ENCODE measurements at places on chromosomes 13 and 19.

- no peak for DNase-seq
These were observed 3.8 kb downstream of the APLP1 start for GRCh38 chr19:35872180-35872579.

DNA sequence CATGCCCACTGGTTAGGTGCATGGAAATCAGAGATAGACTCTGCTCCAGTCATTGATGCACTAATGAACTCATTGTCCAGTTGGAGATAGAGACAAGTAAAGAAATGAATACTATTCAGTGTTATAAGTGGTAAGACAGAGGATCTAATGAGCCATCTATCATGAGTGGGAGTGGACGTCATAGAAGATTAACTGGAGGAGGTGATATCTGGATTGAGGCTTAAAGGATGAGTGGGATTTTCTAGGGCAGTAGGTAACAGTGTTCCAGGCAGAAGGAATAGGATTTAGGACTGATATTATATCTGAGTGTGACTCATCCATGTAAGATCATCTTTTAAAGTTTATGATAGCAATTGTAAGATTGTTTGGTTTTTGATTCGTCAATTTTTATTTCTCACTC lies 152.2 kb upstream of the CSNK1A1L start:
- no peak for DNase-seq

DNA sequence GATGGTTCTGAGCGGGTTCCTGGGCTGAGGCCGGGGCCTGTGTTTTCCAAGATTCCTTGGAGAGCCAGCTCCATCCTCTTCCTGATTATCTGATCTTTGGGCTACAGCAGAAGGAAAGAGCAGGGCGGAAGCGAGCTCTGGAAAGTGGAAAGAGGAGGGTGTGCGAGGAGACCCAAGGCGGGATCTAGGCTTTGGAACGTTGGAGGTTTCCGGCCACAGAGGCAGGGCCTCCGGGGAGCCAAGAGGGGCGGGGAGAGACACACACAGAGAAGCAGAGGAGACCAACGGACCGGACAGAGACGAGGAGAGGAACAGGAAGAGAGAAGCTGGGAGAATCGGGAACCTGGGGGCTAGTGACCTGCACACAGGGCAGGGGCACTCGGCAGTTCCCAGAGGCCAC lies at the start of gene CLEC11A:
Gene CLEC11A (plus strand): TSS at position 296 of the 400 bp plus-strand sequence. CDS start 162 bp downstream, outside the sequence.
- DNase-seq, result no peak

DNA sequence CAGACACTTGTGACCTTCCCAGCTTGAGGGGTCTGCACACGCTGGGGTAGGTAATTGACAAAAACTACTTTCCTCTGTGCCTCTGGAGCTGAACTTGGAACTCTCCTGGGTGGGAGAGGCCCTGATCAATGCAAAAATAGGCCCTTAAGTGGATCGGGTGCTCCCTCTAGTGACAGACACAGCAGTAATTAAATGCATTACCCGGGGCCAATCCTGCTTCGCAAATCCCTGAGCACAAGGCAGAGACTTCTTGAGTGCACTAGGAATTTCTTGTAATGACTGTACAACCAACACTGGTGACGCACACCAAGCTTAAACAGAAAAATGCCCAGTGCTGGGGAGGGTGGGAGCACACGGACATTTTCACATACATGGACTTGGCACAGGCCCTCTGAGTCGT lies 10.6 kb upstream of the UBE2S start:
- peak; percentile 44 for DNase-seq

DNA sequence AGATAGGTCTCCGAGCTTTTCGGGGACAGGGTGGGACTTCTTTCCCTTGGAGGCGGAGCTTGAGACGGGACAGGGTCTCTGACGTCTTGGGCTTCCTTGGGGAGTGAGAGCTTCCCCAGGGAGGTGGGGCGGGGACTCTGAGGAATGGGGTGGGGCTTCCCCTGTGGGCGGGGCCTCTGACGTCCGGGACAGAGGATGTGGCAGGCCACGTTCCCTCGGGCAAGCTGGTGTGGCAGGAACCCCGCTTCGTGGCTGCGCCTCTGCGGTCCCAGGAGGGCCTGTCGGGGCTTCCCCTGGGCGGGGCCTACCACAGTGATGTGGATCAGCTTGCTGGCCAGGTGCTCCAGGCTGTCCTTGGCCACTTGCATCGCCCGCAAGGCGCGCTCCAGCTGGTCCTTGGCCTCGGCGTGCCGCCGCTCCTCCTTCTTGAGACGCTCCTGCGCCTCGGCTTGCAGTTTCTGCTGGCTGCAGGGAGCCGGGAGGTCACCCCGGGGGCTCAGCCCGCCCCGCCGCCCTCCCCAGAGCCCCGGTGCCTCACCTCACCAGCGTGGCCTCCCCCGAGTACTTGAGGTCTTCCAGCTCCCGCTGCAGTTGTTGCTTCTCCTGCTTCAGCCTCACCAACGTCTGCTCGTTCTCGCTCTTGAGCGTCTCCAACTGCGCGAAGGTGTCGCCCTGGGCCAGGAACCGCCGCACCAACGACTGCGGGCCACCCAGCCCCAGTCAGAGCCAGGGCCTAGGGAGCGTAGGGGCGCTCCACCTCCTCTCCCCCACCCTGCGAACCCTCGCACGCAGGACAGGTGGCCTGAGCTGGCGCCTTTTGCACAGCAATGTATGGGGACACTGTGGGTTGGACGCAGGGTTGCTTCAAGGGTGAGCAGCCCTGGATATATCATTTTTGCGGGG lies 3.3 kb upstream of the RGL3 start:
- no peak for DNase-seq

DNA sequence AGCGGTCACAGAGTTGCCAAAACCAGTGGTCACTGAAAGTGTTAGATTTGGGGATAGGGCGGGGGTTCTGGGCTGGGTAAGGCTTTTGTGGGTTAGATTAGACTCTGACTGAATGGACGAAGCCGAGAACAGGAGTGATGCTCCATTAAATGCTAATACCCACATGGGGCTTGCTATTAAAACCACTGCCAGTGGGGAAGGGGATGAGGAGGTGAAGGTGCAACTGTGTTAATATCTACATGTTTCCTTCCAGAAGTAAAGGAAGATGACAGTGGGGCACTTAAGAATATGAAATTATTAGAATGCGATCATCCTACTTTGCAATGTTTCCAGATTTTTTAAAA lies 573 bp upstream of the ZNF614 start:
- no peak for DNase-seq

DNA sequence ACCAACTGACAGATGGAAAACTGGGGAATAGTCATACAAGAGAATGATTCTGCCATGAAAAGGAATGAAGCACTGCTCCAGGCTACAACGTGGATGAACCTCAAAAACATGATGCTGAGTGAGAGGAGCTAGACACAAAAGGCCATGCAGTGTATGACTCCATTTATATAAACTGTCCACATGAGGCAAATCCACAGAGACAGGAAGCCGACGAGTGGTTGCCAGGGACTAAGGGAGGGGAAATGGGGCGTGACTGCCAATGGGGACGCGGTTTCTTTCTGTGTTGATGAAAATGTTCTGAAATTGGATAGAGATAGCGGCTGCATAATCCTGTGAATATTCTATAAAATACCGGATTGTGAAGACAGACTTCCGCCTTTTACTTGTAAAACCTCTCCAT lies 10.2 kb downstream of the SMIM7 start:
- DNase-seq, result no peak

DNA sequence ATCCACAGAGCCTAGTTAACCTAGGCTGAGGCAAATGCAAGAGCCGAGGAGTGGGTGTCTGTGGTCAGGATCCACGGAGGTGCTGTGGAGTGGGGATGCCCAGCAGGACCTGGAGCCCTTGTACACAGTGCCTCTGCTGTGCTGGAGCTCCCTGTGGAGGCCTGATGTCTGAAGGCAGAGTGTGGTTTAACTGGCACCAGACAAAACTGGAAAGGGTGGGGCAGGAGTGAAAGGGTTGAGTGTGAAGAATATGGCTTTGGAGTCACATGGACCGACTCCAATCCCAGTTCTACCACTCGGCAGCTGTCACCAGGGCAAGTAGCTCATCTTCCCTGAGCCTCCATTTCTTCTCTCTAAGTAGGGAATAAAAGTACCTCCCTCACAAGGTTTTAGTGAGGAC lies 60.3 kb upstream of the GPR12 start:
- DNase-seq, result no peak

DNA sequence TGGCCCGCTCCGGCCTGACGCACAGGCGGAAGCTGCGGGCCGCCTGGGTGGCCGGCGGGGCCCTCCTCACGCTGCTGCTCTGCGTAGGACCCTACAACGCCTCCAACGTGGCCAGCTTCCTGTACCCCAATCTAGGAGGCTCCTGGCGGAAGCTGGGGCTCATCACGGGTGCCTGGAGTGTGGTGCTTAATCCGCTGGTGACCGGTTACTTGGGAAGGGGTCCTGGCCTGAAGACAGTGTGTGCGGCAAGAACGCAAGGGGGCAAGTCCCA lies 4.4 kb downstream of the FFAR1 start:
- no peak for DNase-seq

DNA sequence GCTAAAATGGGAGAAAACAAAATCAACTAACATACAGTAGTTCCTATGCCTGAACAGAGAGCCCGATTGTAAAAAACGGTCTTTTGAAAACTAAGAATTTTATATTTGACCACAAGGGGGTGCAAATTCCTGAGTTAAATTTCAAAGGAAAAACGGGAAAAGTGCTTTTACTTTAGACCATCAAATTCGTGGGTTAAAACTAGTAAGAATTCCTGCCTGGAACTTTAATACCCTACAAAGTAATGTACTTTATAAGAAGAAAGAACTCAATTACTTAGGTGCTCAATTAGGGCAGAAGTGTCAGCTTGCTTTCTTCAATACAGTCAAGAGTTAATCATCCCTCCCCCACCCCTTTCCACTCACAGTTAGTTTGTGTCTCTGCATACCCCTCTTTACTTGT lies 69.8 kb downstream of the KCNRG start:
- DNase-seq, result no peak

DNA sequence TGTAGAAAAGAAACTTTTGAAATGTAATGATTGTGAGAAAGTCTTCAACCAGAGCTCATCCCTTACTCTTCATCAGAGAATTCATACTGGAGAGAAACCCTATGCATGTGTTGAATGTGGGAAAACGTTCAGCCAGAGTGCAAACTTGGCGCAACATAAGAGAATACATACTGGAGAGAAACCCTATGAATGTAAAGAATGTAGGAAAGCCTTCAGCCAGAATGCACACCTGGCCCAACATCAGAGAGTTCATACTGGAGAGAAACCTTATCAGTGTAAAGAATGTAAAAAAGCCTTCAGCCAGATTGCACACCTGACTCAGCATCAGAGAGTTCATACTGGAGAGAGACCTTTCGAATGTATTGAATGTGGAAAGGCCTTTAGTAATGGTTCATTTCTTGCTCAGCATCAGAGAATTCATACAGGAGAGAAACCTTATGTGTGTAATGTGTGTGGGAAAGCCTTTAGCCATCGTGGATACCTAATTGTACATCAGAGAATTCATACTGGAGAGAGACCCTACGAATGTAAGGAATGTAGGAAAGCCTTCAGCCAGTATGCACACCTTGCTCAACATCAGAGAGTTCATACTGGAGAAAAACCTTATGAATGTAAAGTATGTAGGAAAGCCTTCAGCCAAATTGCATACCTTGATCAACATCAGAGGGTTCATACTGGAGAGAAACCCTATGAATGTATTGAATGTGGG lies 19.3 kb downstream of the ZNF583 start:
- DNase-seq, result no peak

- no peak for DNase-seq
These were observed 43.1 kb downstream of the RASA3 start for GRCh38 chr13:114089341-114089740.

DNA sequence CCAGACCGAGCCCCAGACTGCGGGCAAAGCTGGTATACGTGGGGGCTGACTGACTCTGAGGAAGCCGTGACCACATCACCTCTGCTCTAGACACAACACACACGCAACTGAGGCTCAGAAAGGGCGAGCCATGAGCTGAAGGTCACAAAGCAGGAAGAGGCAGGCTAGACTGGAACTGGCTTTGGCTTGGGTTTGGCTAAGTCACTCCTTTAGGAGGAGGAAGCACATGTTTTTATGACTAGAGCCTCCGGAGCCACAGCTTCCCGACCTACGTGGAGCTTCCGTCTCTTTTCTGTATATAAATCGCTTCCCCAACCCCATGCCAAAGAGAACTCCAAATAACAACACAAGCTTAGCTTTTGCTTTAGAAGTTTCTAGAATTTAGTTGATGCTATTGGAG lies 48.0 kb downstream of the RFX2 start:
- no peak for DNase-seq

GRCh38 chr13:41034881-41035280 lies 15.8 kb upstream of the ELF1 start:
- DNase-seq, result no peak

DNA sequence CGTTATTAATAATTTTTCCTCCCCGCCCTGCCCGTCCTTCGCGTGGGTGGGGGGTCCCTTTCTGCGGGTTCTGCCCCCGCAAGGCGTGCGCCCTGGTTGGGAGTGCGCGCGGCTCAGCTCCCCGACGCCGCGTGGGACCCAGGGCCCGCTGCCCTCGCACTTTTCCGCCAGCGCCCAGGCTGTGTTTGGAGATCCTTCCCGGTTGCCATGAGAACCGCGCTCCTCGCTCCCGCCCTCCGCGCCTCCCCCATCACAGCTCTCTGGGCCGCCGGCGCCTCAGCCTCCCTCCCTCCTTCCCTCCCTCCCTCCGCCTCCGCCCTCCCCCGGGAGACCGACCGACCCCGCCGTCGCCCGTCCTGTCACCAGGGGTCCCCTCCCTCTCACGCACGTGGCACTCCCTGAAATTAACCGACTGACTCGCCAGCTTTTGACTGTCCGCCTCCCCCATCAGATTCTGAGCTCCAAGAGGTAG lies 2.4 kb upstream of the SSBP4 start:
- DNase-seq, result peak; percentile 48

GRCh38 chr13:70844391-70845108 lies 736.3 kb upstream of the KLHL1 start:
- DNase-seq, result no peak

GRCh38 chr19:38061294-38061693 lies 154.3 kb downstream of the SIPA1L3 start:
- no peak for DNase-seq

DNA sequence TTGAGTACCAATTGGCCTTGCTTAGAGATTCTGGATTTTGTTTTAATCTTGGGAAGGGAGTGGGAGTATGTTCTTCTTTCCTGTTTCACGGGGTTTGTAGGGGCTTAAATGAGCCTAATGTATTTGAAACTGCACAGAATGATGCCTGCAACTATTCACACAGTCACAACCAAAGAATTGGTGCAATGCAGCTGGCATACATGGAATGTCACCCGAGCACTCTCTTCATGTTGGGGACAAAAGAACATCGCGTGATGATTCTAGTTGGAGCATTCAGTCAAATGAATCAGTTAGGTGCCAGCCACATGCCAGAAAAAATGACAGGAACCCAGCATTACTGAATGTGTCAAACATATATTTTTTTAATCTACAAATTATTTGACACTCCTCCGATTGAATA lies 22.1 kb downstream of the STARD13 start:
- DNase-seq, result no peak

- no peak for DNase-seq
These were observed 147.3 kb downstream of the SLC7A1 start for GRCh38 chr13:29448174-29448573.

Data from NCI-H1436 treated with DMSO at 0.1 percent for 48 hours (cell line).